Mesenteric fat pad (tissue), 1 donor: ENCODE measurements at places on chromosomes 16 and 17. TPM values are rescaled to one million over a fixed set of nuclear protein-coding genes. Genes with fewer than 3 reads are reported as not detected.

DNA sequence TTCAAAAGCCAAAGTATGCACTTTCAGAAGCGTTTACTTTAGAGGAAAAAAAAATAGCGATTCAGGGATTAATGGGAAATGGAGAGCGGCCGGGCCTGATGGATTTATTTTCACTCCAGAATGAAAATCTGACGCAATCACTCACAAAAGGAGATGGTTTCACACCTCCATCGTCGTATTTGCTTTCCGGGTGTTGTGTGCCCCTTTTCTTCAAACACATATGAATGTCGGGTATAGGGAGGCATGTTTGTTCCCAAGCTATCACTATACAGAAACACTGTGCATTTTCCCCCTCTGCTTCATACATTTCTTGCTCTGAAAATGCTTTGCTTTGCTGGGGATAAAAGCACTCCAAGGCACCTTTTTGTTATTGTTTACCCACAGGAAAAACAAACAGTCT, 562.2 kb upstream of the ZFHX3 start:
- DNase-seq = no peak

DNA sequence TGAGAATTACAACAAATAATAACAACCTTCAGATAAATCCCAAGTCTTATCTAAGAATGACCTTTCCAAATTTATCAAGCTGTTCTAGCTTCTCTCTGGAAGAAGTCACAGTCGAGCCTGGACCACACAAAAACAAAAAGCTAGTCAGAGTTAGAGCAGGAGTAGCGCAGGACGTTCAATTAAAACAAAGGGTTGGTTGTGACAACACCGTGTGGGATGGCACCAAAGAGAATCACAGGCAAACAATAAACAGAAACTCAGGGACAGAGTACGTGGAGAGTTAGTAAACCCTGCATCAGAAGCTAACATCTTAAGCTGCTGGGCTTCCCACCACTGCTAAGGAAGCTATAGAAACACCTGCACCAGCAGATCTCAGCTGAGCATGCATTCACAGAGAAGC, 23.8 kb downstream of the ARHGAP17 start:
- DNase-seq = no peak

DNA sequence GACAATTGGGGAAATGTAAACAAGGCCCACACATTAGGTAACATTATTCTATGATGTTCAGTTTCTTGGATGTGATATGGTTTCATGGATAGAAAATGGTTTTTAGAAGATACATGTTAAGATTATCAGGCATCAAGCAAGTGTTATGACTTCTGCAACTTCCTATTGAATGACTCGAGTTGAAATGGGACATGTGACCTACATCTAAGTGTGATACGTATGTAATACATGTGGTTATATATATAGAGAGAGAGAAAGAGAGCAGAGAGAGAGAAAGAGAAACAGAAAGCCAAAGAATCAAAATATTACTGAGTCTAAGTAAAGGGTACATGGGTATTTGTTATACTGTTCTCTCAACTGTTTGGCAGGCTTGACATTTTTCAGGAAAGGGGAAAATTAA, 1.7 kb downstream of the TMEM170A start:
- DNase-seq = no peak

DNA sequence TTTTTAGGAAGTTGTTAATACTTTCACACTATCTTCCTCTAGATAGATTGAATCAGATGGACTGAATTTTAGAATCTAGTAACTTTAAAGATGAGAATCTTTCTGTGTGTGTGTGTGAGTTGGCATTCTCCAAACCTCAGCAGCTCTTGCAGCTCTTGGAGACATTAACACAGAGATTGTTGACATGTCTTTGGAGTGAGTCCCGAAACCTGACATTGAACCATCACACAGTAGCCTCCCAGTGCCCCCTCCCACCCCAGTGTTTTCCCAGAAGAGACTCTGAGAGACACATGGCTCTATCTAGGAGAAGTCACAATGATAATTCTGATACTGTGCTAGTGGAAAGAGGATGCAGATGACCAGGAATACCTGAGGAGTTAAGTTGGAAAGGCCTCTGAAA, 103.9 kb downstream of the CNTNAP4 start:
- DNase-seq = no peak

DNA sequence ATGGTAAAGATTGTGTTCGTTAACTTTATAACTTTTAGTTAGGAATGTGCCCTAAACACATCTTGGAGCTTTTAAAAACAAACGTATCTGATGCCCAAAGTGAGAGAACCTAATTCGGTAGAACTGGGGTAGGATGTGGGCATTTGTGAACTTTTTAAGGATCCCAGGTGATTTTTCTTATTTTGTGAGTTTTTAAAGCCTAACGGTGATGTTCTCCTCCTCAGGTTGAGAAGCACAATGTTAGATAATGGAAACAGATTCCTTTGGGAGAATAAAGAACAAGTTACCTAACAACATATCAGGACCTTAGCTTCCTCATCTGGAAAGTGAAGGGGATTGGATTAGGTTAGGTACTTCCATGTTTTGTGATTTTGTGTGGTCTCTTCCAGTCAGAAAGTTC, 687 bp downstream of the SAP30BP start:
- no peak for DNase-seq

Gene MYH13
- not detected for total RNA-seq

GRCh38 chr16:10504404-10504885, 76.0 kb downstream of the EMP2 start:
- no peak for DNase-seq

GRCh38 chr17:83133302-83134121, 54.1 kb downstream of the METRNL start:
- DNase-seq = peak; percentile 83

DNA sequence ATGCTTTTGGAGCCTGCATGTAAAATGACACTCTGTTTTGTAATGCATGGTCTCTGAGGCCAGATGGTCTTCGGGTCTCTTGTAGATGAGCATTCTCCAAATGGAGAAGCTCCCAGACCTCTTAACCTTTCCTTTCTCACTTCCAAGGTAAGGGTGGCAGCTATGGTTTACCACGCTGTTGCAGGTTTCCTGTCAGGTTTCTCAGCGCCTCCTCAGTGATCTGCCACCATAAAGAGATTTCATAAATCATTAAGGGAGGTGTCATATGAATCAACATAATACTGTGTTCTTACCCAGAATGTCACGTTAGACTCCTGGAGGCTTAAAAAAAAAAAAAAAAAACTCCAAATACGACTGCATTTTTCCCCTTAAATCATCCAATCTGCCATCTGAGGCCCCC, 787.4 kb upstream of the EEF2KMT start:
- no peak for DNase-seq

DNA sequence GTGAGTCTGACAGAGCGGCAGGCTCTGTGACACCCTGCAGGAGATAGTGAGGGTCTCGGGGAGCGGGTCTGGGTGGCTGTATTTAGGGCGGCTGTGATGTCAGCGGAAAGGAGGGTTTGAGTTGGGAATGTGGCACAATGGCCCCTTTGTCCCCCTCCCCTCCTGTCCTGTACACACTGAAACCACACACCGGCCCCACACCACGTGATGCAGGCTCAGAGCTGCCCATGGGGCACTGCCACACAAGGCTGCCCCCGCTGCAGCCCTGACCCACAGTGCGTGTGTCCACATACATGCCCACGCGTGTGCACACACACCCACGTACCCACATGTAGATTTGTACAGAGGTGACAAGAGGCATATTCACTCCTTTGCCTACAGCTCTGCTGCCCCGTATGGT, 15.3 kb downstream of the SGCA start:
- DNase-seq = no peak

DNA sequence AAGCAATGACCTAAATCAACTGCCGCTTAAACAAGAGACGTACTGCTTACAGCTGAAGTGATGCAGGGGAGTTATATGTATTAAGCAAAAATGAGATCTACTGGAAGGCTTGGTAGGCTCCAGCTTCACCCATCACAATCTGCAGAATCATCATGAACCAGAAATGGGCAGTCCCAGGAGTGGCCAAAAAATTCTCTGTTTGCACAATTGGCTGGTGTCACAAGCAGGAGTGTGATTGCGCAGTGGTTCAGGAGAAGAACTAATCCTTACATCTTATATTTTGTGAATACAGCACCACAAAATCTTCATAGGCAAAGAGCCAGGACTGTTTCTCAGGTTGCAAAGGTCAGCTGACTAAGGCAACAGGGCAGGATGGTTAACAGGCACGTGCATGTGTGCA, 75.9 kb downstream of the CES1 start:
- DNase-seq = no peak

Gene MT1A
- total RNA-seq = 769 TPM

DNA sequence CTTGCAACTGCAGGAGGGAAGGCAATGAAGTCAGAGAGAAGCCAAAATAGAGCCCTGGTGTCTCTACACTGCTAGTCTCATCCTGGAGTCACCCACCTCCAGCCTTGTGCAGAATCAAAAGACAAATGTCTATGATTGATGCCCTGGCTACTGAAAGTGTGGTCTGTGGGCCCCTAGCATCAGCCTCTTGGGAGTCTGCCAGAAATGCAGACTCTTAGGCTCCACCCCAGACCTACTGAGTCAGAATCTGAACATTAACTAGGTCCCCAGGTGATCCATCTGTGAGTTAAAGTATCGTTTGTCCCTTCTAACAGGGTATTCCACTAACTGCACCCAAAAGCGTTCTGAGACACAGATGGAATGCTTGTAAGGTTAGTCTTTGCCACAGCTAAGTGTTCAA, 21.2 kb downstream of the EARS2 start:
- DNase-seq = no peak

Gene LDHD
- total RNA-seq = 10.2 TPM

Gene CIBAR2
- total RNA-seq = not detected

Gene GAS2L2
- 1.2 TPM for total RNA-seq

Gene TRPV3
- total RNA-seq = 1.2 TPM

DNA sequence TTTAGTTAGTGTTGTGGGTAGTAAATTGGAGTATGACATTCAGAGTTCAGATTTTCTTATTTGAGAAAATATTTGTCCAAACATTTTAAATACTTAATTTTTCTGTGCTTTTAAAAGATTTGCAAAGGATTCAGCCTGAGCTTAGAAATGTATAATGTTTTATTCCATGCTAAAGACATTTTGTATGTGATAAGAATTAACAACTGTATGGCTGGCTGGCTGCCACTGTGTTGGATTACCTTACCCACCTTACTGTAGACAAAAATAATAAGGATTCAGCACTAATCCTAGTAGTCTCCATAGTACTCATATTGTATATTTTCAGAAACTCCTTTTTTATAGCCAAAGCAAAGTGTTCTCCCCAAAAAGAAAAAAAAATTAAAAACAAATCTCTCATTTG, 74.8 kb downstream of the TANC2 start:
- DNase-seq = no peak

Gene KRT9
- not detected for total RNA-seq

GRCh38 chr17:49830605-49831004, 17.3 kb downstream of the TAC4 start:
- no peak for DNase-seq

Gene SPATA22
- not detected for total RNA-seq
